Lung microvascular endothelial cell (primary cell): ENCODE measurements at places on chromosomes 7 and 10.

GRCh38 chr7:25262586-25262985, 34.3 kb upstream of the NPVF start:
- DNase-seq, result no peak

DNA sequence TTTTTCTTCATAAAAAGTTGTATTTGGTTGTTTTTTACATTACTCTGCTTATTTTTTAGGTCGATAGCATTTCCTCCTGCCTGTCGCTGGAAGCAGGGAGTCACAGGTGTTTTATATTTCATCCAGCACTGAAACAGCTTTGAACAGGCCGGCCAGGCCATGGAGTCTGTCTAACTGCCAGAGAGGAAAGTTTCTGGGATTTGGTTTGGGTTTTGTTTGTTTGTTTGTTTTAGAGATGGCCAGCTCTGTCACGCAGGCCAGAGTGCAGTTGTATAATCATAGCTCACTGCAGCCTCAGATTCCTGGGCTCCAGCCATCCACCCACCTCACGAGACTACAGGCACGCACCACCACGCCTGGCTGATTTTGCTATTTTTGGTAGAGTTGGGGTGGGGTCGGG, 23.4 kb downstream of the PROSER2 start:
- DNase-seq, result no peak

GRCh38 chr10:100346765-100347567, at the start of gene SCD:
SCD (plus strand) TSS chr10:100347233; CDS start chr10:100347505, 272 bp downstream.
- DNase-seq, result peak; percentile 85

DNA sequence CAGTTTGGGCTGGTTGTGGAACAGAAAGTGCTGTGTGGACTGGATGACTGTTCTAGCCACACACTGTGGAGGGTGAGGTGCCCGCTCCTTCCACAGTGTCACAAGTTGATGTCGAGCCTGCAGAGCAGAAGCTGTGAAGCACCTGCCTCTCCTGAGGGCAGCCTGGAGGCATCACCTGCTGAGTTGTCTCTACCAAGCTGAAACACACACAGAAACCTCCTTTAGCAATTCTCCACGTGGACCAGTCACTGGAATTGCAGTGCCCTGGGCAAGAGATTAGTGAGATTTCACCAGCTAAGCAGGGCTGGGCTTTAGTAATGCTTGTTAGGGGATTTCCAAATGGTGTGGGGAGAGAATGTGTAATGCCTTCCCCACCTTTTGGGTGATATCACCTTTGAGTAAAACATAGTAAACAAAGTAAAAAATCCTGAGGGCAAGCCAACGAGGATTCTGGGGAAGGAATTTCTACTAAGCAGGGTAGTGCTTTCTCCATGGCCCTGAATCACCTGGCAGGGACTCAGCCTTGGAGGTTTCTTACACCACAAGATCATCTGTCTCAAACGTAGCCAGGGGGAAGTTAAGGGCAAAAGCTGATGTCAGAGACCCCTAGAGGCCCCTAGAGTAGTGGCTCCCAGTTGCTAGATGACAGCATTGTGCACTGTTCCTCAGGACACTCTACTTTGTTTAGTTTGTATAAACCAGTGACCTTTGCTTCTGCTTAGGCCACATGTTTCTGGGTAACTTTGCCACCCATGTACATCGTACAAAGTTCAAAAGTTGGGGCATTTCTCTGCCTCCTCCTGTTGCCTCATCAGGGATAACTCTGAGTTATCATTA, 233.1 kb upstream of the IGFBP3 start:
- no peak for DNase-seq

- DNase-seq, result peak; percentile 3
These were observed 421.0 kb downstream of the PTPRN2 start for GRCh38 chr7:158166386-158167340.

DNA sequence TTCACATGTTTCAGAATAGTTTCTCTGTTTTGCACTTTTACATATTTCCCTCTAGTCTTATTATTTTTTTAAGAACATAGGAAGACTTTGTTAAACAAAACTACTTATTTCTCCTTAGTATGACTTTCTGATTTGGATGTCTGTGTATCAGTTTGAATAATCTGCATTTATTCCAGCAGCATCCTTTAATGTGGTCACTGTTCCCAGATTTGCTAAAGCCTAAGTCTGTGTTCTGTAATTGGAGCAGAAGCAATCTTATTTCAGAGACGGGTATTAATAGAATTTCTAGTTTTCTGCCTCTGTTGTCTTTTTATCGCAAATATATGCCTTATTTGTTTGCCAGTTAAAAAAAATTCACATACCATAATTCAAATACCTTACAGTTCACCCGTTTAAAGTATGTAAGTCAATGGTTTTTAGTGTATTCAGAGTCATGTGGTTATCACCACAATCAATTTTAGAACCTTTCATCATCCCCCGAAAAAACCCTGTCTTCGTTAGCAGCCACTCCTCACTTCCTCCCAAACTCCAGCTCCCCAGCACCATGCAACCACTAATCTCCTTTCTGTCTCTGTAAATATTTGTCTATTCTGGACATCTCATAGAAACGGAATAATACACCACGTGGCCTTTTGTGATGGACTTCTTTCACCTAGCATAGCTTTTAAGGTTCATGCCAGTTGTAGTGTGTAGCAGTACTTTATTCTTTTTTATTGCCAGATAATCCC, 58.7 kb downstream of the INPP5F start:
- DNase-seq, result no peak

DNA sequence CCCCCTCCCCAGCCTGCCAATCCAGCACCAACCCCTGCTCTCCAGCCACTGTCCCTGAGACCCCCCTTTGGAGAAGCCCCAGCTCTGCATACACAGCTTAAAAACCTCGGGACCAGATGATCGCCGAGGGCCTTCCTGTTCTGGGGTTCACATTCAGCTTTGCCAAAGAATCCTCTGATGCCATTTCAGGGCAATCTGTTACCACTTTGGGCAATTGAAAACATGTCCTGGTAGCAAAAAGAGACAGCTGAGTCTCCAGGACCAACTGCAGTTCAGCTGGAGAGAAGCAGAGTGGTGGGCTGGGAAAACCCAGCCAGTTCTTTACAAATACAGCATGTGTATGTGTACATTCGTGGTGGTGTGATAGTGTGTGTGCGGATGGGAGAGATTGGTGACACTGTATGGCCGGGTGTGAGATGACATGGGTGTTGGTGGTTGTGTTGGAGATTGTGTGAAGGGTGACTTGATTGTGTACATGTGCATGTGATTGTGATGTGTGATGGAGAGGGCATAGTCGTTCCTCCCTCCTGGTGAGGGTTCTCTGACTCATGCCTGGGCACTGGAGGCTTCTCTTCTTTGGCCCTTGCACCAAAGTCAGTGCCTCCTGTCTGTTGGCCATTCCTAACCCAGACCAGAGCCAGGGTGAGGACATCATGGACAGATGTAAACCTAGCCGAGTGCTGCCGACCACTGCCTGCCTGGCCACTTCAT, 48.5 kb upstream of the AQP1 start:
- DNase-seq, result no peak

- DNase-seq, result no peak
These were observed 79.1 kb upstream of the KCNMA1 start for GRCh38 chr10:77716458-77717317.

DNA sequence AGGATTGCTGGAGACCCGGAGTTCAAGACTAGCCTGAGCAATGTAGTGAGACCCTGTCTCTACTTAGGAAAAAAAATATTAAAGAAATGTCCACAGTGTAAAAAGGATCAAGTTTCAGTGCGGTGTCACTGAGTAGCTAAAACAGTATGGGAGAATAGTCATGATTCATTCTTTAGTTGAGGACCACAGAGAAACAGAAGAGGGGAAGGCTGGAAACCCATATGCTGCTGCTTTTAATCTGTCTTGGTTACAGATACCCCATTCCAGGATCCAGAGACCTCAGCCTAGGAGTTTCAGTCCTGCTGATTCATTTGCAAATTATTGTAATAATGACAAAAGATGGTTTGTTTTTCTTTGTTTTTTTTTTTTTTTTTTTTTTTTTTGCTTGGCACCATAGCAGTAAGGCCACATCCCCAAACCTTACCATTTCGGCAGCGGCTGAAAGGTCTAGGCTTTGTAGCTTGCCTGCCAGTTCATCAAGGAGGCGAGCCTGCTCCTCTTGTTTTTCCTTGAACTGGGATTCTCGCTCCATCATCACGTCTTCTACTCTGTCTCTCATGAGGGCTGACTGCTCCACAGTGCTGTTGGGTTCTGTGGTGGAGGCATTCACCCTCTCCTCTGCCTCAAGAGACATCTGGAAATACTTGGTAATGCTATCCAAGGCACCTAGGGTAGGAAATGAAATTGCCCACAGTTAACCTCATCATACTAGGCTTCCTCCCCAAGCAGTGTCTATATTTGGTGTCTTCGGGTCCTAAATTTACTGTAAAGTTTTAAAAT, 44.2 kb downstream of the DLD start:
- no peak for DNase-seq

- no peak for DNase-seq
These were observed 56.3 kb upstream of the NCAPG2 start for GRCh38 chr7:158760936-158761335.

DNA sequence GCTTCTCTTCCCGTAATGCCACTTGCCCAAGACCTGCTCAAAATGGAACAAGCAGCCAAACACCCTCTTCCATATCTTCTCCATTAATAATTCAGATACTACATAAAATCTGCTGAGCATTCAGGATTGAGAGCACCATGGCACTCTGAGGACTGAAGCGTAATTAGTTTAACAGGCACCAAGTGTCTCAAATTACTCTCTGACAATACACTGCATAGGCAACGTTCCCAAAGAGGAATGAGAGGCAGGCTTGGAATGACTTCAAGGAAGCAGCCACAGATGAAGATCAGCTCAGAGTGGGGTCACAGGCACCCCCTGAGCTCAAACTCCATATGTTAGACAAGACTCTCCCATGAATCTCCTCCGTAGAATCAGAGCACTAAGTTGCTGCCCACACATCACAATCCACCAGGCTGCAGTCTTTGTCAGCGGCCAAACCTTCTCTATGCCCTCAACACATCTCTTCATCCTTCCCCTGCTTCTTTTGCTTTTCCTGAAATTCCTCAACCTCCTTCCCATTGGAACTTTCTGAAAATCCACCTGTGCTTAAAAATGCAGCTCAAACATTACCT, 4.7 kb upstream of the ABLIM1 start:
- no peak for DNase-seq

DNA sequence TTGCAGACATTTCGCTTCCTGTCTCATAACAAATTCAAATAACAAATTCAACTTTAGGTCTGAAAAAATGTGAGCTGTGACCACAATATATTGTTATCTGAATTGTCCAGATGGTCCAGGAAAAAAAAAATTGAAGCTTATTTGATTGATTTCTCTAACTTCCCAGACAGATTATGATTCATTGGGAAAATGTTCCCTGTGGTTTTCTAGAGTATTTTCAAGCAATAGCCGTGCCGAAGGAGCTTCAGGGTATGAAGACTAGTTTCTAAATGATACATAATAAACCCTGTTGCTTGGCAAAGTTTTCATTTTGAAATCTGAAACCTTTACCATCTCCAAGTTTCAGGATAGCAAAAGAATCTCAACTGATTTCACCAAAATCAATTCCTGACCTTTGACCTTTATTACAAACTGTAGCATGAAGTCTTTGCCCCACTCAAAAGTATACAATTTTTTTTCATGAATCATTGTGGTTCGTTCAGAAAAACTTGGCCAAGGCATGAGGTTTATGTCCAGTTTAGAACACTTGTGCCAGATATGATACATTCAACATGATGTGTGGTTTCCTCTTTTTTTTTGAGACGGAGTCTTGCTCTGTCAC, 109.9 kb downstream of the JCAD start:
- DNase-seq, result peak; percentile 97

GRCh38 chr10:27496137-27496536, 8.0 kb upstream of the RAB18 start:
- DNase-seq, result no peak

DNA sequence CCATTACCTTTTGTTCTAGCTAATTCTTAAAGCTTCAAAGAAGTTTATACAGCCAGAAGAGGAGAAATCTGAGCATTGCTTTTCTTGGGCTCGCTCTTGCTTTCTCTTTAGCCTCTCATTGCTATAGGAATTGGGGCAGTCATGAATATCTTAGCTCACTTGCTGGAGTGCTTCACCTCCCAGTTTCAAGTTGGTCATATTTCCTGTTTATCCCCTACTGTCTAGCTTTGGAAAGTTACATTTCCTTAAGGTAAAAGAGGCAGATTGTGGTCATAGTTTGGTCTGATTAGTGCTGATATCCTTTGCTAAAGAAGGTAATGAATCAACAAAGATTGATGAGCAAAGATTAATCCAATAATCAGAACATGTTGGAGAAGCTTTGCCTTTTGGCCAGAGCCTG, 77.7 kb upstream of the GLI3 start:
- no peak for DNase-seq

DNA sequence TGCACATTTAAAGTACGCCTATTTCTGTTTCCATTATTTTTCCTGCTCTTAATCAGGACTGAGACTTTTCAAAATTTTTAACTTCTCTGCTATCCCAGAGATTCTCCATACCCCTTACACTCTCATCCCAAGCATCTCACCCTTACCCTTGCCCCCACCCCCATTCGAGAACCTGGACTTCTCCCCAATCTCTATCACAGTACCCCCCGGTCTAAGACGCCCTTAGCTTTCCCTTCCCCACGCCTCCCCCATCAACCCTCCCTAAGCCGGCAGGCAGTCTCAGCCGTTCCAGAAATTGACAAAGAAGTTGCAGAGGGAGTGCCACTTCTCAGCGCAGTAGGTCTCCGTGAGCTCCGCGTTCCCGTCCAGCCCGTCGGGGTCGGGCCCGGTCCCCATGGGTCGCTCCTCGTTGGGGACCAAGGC, 1.4 kb downstream of the FGFBP3 start:
- DNase-seq, result no peak

GRCh38 chr7:109950821-109951564, 1139.9 kb upstream of the LRRN3 start:
- no peak for DNase-seq

DNA sequence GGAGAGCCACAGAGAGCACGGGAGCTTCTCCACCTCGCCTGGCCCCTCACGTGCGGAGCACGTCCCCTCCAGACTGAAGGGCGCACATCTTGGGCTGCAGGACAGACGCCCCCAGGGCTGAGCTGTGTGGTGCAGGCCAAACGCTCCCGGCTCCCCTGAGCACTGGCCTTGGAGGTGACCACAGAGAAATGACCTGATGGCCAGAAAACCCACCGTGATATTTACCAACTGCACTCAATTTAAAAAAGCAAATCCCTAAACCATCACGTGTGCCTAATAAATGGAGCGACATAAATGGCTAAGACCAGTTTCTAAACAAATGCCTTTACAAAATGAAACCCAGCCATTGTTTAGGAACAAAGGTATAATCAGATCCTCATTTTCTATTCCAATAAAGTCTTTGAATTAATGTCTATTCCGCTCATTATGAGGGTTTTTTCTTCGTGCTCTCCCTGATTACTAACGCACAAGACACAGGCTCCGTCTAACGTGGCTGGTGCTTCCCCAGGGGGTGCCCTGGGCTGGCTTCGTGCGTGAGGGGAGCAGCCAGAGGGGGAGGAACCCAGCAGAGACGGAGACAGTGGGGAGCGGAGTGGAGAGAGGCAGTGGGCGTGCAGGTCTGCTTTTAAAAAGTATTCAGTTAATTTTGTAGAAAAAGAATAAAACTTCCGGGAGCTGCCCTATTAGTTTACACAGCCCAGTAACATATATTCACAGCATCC, 190.3 kb downstream of the DNAJB6 start:
- DNase-seq, result no peak
